ENCODE measurements at places on chromosomes 16 and 17.

DNA sequence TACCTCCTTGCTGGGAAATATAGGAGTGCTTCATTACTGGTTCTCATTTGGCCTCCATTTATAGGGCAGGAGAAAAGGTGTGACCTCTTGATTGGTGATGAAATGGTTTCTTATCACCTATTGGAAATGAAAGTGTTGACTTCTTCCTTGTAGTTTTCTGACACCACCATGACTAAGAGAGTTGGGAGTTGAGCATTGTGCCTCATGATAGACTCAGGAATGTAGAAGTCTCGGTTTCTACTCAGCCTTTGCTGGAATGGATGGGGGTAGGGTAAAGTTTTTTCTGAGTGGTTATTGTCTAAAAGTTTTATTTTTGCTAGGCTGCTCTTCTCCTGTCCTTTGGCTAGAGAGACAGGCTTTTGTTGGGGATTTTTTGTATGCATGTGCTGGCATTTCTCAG is 117.4 kb downstream of the PHKB start:
- DNase-seq: no peak

DNA sequence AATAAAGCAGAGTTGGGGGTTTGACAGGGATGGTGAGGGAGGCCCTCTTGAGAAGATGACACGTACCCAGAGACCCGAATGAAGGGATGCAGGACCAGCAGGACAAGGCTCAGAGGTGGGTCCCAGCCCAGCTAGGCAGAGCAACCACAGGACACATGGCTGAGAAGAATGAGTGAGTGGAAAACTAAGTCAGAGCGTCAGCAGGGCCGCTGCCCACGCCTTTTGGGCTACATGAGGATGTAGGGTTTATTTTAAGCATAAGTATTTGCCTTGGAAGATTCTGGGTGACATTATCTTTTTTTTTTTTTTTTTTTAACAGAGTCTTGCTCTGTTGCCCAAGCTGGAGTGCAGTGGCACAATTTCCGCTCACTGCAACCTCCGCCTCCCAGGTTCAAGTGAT is 176.0 kb downstream of the TMEM132E start:
- no peak for DNase-seq

DNA sequence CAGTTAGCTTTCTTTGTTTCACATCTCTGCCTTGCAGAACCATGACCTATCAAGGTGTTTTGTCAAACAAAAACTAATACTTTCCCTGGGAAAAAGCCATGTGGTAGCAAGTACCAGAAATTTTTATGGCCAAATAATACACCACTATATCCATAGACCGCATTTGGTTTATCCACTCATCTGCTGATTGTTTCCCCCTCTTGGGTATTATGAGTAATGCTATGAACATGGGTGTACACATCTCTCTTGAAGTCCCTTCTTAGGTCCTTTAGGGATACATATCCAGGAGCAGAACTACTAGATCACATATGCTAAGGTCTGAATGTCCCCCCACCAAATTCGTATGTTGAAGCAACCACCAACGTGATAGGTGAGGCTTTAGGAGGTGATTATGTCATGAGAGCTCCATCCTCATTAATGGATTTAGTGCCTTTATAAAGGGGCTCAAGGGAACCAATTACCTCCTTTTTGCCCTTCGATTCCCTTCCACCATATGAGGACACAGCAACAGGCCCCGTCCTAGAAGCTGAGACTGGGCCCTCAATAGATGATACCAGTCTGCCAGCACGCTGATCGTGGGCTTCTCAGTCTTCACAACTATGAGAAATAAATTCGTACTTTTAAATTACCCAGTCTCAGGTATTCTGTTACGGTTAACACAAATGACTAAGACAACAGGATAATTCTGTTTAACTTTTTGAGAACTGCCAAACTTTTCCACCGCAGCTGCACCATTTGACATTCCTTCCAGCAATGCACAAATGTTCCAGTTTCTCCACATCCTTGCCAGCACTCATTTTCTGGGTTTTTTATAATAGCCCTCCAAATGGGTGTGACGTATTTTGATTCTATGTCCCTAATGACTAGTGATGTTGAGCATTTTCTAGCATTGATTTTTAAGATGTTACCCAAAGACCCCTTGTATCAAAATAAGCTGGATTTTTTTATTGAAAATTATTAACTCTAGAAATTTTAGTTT is 30.0 kb downstream of the SIAH1 start:
- no peak for DNase-seq

DNA sequence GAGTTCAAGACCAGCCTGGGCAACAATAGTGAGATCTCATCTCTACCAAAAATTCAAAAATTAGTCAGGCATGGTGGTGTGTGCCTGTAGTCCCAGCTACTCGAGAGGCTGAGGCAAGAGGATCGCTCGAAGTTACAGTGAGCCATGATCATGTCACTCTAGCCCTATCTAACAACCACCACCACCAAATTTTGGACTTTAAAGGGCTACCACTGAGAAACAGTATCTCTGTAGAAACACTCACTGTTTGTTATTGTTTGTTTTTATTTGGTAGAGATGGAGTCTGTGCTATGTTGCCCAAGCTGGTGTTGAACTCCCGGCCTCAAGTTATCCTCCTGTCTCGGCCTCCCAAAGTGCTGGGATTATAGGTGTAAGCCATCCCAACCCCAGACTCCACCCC is 1.3 kb upstream of the UBALD2 start:
- no peak for DNase-seq

DNA sequence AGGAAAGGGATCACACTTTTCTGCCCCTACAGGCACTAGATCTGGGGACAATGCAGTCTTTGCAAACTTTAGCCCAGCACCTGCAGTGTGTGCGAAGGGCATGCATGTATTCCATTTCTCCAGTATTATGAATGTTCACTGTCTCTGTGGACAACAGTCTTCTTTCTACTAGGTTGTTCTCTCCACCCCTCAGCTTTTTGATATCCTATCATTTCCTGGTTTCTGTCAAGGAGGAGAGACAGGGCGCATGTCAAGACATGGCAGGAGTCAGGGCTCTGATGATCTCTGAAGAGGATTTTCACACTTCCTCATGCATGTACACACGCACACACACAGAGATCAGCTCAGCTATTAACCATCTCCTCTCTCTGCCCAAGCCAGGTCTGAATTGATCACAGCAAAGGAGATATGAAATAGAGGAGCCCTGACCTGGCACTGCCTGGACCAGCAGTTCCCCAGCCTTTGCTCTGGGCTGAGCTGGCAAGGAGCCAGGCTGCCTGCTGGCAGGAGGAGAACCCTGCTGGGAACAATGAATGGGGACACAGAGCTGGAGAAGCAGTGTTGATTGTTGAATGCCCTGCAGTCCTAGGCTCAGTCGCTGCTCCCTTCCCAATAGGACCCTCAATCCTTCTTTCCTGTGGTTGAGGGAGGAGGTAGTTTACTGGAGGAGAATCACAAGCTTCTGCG is 2.6 kb downstream of the GPR179 start:
- DNase-seq: no peak

DNA sequence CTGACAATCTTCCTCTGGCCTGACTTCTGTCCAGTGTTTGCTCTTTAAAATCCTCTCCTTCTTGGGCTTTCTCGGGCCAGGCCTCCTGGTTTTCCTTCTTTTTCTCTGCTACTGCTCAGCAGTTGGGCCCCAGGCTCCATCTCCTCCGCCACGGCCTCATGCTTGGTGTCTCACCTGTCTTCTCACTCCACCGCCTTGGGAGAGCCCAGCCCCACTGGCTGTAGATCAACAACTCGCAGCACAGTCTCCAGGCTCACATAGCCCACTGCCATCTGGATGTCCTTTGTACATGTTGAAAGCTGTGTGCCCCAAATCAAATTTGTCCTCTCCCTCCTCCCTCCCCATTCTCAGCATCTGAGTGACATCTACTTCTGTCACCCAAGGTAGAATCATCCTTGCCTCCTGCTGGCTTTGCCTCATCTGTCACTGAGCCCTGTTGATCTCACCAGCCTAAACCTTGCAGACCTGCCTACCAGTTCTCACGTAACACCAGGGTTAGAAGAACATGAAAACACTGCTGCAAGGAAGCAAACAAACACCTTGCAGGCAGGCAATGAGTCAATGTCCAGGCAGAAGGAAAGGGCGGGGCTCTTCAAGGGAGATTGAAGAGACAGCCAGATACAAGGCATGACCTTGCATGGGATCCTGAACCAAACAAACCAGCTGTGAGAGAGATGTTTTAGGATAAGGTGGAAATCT is 103.2 kb upstream of the SMURF2 start:
- DNase-seq: no peak

Measured in inflammatory macrophage treated with lipopolysaccharide for 4 hours (primary cell).